Activated CD8-positive, alpha-beta memory T cell treated with anti-CD3 and anti-CD28 coated beads, Interleukin-2, amount 50 U/mL, for 48 hours (primary cell): ENCODE measurements at places on chromosomes 1 and 21.
A peak's percentile ranks its signal among the peaks of the same experiment; 100 is the strongest.

- DNase-seq, result no peak
Observed at GRCh38 chr1:87963556-87963955, 634.9 kb downstream of the LMO4 start.

GRCh38 chr1:197178998-197179397 lies 32.5 kb upstream of the ASPM start:
- DNase-seq, result no peak

DNA sequence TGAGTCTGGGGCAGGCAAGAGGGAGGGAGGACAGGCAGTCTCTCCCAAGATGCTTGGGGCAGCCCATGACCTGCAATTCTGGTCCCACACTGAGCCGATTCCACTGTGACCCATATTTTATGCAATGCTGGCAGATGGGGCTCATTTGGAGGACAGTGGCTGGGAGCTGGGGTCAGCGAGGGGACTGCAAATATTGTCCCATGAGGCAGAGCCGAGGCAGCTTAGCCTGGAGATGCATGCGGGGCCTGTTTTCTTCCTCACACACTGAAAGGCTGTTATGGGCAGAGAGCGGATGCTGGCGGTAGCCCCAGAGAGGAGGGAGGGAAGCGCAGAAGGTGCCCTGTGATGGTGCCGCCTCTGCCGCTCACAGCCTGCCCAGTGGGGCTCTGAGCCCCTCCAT lies 128.5 kb upstream of the POU3F1 start:
- no peak for DNase-seq

DNA sequence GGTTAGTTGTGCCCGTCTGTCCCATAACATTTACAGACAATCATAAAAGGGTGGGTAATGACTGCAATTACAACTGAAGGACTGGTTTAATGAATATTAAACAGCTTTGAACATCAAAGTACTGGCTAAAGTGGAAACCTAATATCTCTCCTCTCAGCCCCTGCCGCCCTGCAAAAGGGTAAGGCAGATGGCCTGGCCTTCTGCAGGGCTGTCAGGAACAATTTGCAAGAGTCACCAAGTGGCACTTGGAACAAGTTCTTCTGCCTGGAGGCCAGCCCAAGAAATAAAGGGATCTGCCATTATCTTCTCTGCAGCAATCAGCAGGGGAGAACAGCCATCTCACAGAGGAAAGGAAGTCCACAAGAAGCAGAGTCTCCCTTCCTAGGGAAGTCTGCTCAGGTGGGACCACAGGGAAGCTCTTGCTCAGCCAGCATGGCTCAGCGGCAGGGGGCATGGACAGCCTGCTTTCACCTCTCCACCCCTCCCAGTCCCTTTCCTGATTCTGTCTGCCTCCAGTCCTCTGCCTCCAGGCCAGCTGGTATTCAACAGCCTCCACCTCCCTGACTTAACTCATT lies 96.1 kb downstream of the TRABD2B start:
- DNase-seq, result no peak

GRCh38 chr1:40244138-40244744 lies 3.5 kb upstream of the TMCO2 start:
- DNase-seq, result no peak

DNA sequence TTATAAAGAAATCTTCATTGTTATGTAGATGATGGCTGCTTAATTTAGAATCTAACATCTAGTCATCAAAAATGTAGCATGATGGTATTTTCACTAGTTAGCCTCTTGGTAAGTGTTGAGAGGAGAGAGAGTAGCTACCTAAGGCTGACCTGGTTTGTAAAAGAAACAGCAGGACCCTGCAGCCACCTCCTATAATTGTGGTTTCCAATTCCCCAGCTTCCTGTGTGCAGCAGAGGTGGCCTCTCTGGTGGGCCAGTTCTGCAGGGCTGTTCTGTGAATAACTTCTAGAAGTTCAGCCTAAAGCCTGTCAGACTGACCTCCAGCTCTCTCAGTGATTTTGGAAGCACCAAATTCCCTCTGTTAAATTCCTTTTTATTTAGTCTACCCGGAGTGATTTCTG lies 246.4 kb upstream of the LRRC7 start:
- no peak for DNase-seq

GRCh38 chr1:72003092-72003491 lies 279.2 kb downstream of the NEGR1 start:
- DNase-seq, result no peak

DNA sequence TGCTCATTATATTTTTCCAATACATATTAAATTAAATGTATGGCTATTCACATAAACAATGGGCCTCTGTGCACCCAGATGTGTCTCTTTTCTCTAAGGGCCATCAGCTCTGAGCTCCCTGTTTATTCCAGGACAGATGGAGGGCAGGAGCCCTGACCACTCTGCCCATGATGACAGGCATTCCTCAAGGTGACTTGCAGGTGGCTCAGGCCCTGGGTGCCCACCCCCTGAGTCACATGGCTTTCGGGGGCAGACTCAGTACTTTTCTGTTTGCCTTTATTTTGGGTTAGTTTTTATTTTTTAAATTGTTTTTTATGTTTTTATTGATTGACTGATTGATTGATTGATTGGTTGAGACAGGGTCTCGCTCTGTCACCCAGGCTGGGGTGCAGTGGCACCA lies 6.4 kb upstream of the LRP8 start:
- peak; percentile 22 for DNase-seq

GRCh38 chr21:41634211-41634694 lies 126.3 kb upstream of the TMPRSS2 start:
- no peak for DNase-seq

GRCh38 chr1:78291418-78291817 lies 199.4 kb upstream of the PTGFR start:
- no peak for DNase-seq

GRCh38 chr1:151512801-151513625 lies 1.8 kb downstream of the CGN start:
- DNase-seq, result no peak

GRCh38 chr1:207077470-207078377 lies 10.9 kb upstream of the C4BPB start:
- DNase-seq, result peak; percentile 66

- no peak for DNase-seq
Observed at GRCh38 chr1:78286686-78287085, 204.1 kb upstream of the PTGFR start.

DNA sequence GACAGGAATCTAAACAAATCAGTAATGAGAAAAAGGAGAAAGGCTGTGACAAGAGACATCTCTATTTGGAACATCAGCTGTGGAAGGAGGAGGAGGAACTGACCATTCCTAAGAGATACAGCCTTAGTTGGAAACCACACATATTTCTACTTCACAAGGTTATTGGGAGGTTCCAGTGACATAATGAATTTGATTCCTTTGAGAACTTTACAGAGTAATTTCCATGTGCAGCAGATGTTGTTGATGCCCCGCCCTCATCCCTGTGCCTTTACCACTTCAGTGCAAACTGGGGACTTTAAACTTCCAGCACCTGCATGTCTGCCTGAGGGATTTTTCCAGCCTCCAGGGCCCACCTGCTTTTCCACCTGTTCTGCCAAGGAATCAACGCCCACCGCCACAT lies 9.3 kb upstream of the ST6GALNAC5 start:
- DNase-seq, result no peak

DNA sequence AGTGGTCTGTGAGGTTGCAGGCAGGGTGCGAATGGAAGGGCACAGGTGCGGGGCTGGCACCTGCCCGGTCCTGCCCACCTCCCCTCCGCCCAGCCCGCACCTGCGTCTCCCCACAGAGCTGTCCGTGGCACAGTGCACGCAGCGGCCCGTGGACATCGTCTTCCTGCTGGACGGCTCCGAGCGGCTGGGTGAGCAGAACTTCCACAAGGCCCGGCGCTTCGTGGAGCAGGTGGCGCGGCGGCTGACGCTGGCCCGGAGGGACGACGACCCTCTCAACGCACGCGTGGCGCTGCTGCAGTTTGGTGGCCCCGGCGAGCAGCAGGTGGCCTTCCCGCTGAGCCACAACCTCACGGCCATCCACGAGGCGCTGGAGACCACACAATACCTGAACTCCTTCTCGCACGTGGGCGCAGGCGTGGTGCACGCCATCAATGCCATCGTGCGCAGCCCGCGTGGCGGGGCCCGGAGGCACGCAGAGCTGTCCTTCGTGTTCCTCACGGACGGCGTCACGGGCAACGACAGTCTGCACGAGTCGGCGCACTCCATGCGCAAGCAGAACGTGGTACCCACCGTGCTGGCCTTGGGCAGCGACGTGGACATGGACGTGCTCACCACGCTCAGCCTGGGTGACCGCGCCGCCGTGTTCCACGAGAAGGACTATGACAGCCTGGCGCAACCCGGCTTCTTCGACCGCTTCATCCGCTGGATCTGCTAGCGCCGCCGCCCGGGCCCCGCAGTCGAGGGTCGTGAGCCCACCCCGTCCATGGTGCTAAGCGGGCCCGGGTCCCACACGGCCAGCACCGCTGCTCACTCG lies 23.3 kb downstream of the FTCD start:
- no peak for DNase-seq

GRCh38 chr1:21562896-21563295 lies 53.7 kb downstream of the ALPL start:
- DNase-seq, result no peak

DNA sequence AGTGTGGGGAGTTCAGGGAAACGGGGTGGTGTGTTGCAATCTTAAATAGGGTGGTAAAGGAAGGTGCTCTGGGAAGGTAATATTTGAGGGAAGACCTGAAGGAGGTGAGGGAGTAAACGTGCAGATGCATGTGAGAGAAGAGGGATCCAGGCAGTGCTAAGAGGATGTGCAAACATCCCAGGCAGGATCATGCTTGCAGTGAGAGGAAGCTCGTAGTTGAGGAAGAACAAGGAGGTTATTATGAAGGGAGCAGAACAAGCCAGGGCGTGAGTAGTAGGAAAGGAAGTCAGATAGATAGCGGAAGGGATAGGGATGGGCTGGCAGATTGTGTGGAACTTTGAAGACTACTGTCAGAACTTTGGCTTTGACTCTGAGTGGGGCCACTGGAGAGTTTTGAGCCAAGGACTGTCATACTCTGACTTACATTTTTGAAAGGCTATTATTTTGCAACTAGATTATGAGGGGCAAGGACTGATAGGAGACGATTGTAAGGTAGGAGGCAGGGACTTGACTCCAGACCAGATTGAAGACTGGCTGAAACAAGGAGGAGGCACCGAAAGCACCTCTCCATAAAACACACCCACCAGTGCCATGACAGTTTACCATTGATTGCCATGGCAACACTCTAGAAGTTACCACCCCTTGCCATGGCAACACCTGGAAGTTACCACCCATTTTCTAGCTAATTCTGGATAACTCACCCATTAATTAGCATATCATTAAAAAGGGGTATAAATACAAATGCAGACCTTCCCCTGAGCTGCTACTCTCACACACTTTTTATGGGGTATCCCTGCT lies 67.0 kb downstream of the XCL2 start:
- DNase-seq, result no peak

DNA sequence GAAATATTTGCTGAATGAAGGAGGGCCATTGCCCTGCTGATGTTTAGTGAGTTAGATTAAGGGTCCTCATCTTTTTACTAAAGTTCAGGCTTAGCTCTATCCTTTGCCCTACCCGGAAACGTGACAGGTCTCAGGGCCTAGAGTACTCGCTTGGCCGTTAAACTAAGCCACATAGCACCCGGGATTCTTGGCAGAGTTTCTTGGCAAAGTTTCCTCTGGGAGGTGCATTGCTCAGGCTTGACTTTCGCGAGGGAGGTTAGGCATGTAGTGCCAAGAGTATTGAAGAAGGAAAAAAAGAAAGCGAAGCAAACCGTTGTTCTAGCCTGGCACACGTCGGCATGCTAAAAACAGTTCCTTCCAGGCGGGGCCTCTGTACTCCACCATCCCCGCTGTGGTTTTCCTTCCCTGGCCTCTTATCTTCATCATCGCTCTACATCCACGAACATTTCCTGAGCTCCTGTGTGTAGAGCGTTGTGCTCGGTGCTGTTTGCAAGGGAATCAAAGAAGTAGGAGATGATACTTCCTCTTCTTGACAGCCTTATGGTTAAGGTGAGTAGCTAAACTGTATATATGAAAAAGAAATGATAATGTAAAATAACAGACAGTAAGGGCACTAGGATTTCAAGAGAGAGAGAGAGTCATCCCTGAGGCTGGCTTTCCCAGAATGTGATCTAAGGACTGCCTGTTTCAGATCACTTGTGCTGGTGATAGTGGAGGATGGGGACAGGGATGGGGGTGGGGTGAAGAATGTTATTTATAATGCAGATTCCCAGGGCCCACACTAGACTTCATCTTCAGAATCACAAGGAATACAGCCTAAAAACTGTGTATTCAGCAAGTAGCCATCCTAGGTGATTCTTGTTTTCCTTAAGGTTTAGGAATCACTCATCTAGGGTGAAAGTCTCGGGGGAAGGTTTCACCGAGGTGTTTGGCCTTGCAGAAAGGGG lies 18.8 kb downstream of the RNF220 start:
- no peak for DNase-seq

GRCh38 chr1:45275054-45275453 lies 51.6 kb upstream of the HPDL start:
- DNase-seq, result no peak

DNA sequence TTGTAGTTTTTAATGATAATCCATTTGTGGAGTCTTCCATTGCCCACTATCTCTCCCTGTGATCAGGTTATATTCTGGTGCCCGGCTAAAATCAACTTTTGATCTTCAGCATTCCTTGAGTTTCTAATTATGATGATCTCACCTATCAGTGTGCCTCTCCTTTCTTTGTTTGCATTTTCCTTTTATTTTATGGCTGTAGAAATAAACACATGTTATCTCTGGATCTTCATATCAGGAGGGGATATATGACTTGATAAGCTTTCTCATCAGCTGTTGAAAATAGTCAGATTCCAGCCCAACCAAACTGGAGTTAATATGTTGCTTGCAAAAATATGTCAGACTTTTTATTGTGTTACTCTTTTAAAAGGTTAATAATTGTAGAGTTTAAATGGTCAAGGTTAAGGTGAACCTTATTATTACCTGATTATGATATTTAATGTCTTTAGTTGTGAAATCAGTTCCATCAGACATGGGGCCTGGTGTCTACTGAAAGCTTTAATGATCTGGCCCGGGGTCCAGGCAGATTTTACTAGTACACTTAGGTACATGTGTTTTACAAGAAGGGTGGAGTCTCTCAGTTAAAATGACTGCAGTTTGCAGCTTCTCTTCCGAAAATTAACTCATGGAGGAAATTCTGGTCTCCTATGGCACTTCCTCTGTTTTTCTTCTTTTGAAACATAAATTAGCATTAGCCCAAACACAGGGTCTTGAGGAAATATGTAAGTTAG lies 12.8 kb downstream of the KRTAP24-1 start:
- DNase-seq, result no peak

- DNase-seq, result no peak
Observed at GRCh38 chr1:43303471-43304313, 2.9 kb downstream of the TIE1 start.

- DNase-seq, result no peak
Observed at GRCh38 chr1:236602171-236602570, 2.1 kb downstream of the HEATR1 start.

DNA sequence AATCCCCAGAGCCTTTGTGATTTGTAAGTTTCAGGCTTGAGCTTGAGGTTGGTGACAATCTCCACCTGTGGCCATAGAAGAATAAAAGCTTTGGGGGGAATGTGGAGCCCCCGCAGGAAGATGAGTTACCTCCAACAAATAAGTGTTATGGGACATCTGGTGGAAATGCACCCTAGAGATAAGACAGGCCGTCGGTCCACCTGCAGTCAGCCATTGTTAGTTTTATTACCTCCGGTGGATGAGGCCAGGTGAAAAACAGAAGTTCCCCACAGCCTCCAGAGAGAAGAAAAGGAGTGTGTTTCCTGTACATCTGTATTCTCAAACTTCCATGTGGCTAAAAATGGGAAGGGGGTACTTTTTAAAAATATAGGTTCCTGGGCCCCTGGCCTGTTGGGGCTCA lies 137.4 kb downstream of the KAZN start:
- no peak for DNase-seq

GRCh38 chr1:12163210-12163609 lies 3.6 kb upstream of the TNFRSF1B start:
- DNase-seq, result no peak

GRCh38 chr1:3509721-3510120 lies 55.3 kb downstream of the ARHGEF16 start:
- no peak for DNase-seq
